SIG-M5 (cell line): ENCODE measurements at places on chromosomes 7 and 10.

- no peak for DNase-seq
These were observed 65.6 kb upstream of the TMEM72 start for GRCh38 chr10:44845361-44846175.

DNA sequence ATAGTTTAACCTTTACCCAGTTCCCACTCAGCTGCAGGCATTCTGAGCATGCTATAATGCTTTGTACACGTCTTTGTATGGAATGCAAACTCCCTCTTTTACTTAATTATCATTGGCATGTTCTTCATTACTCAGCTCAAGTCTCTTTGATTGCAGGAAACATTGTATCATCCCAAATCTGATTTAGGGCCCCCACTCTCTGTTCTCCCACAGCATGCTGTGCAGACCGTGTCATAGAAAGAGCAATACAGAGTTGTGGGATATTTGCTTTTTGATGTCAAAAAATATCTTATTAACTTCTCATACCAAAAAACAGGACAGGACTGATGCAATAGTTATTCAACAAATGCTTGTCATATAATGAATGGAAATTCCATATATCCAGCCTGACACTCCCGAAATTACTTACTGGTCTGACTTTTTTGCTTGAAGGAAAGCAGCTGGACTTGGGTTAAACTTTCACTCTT, 1081.5 kb upstream of the C7orf33 start:
- no peak for DNase-seq

DNA sequence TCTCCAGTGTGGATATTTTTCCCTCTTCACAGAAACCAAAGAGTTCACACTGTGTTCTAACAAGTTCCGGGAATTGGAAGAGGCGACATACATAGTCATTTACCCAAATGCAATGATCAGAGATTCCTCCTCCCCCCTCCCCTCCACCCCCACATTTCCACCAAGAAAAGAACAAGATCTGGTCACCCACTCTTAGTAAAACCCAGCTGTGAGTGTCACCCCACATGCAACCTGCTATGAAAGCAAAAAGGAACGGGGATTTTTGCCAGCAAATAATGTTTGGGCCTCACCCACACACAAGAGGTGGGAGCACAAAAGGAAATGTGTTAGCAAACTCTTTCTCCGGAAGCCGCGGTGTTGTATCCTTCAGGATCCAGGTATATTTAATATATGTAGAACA, 745.0 kb upstream of the AUTS2 start:
- no peak for DNase-seq

GRCh38 chr10:70558871-70559810, 43.4 kb downstream of the PRF1 start:
- no peak for DNase-seq

DNA sequence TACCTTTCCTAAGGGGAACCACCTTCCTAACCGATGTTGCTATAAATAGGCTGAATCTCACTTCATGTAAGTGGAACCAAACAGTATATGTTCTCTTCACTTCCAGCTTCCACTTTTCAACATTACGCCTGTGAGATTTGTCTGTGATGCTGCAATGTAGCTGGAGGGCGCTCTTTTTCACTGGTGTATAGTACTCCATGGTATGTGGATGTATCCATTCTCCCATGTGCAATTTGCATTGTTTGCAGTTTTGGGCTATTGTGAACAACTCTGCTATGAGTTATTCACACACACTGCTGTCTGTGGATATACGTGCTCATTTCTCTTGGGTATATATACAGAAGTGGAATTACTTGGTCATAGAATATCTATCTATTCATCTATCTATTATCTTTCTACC, 75.9 kb upstream of the GNA12 start:
- DNase-seq: no peak

DNA sequence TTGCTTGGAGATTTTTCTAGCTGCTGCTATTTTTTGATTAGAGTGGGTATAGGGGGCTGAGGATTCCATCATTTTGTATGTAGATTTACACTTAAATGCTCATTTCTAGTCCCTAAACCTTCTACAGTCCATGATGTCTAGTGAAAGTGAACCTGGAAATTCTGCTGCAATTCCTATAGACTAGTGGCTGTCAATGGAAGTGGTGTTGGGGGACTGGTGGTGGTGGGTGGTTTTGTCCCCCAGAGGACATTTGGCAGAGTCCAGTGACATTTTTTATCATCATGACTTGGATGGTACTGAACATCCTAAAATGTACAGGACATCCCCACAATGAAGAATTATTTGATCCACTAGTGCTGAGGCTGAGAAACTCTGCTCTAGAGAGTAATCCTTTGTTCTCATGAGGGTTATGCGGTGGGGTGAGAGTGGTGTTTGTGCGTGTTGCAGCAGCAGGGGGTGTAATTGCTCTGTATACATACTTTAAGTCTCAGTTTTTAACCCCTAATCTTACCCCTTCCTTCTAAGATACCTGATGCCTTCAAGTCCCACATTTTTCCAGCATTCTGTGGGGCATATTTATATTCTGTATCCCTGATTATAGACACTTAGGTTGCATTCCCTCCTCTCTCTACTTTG, 35.0 kb downstream of the KIF11 start:
- DNase-seq: no peak

DNA sequence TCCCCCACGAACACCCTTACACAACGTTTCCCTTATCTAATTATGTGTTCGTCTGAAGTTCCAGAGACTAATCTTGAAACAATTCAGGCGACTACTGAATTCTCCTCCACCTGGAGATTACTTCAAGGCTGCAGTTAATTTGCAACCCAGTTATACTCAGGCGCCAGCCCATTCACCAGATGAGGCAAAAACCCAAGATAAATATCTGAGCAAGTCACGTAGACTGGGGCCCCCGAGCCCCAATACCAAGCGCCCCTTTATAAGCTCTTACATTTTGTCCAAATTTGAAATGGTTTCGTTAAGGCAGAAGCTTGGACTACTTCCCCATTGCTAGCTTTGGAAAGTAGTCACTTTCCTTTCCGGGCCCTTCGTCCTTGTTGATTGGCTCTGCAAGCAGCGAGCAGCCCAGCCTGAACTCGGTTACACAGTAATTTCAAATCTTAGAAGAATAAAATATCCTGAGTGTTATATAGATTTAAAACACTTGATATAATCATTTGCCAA, 1.2 kb downstream of the TPK1 start:
- peak; percentile 11 for DNase-seq

DNA sequence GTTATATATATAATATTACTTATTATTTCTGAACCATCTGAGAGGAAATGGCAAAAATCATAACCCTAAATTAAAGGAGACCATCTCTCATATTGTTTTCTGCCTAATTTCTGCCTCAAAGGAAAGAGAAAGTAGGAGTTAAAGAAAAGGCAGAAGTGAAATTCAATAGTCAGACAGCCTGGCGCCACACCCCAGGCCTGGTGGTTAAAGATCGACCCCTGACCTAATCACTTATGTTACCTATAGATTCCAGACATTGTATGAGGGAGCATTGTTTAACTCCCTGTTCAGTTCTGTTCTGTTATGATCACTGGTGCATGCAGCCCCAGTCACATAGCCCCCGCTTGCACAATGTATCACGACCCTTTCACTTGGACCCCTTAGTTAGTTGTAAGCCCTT, 24.9 kb upstream of the CHST3 start:
- DNase-seq: no peak

GRCh38 chr7:81446212-81446611, 323.6 kb downstream of the HGF start:
- no peak for DNase-seq

- no peak for DNase-seq
These were observed 3.6 kb upstream of the MXI1 start for GRCh38 chr10:110203500-110204455.

GRCh38 chr7:150410131-150410530, 31.0 kb downstream of the ZNF775 start:
- no peak for DNase-seq

DNA sequence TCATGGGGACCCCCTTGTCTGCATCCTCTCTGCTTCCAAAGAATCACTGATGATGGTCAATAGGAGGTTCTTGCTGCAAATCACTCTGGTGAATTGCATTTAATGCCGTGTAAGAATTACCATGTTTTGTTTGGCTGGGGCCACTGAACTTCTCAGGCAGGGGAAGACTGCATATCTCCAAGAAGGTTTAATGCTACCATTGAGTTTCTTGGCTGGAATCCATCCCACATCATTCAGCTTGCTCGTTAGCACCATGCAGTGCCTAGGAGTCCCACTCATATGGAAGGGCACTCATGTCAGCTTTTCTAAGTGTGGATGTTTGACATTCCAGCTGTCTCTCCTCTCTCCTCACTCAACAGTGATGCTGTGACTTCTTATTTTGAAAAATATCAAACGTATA, 50.2 kb upstream of the BAMBI start:
- DNase-seq: no peak

DNA sequence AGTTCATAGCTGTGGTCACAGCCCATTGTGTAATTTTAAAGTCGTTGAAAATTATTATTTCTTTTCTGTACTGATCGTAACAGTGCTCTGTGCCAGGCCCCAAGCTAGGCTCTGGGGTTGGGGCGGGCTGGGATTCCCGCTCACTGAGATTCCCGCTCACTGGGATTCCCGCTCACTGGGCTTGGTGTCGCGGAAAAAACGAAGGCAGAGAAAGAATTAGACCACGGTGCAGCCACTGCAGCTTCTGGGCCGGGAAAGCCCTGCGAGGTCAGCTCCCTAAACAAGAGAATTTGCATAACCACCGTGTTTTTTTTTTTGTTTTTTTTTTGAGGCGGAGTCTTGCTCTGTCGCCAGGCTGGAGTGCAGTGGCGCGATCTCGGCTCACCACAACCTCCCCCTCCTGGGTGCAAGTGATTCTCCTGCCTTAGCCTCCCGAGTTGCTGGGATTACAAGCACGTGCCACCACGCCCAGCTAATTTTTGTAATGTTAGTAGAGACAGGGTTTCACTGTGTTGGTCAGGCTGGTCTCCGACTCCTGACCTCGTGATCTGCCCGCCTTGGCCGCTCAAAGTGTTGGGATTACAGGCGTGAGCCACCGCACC, 31.2 kb downstream of the FOXK1 start:
- DNase-seq: no peak

GRCh38 chr7:27329909-27330308, 87.3 kb downstream of the EVX1 start:
- DNase-seq: no peak

DNA sequence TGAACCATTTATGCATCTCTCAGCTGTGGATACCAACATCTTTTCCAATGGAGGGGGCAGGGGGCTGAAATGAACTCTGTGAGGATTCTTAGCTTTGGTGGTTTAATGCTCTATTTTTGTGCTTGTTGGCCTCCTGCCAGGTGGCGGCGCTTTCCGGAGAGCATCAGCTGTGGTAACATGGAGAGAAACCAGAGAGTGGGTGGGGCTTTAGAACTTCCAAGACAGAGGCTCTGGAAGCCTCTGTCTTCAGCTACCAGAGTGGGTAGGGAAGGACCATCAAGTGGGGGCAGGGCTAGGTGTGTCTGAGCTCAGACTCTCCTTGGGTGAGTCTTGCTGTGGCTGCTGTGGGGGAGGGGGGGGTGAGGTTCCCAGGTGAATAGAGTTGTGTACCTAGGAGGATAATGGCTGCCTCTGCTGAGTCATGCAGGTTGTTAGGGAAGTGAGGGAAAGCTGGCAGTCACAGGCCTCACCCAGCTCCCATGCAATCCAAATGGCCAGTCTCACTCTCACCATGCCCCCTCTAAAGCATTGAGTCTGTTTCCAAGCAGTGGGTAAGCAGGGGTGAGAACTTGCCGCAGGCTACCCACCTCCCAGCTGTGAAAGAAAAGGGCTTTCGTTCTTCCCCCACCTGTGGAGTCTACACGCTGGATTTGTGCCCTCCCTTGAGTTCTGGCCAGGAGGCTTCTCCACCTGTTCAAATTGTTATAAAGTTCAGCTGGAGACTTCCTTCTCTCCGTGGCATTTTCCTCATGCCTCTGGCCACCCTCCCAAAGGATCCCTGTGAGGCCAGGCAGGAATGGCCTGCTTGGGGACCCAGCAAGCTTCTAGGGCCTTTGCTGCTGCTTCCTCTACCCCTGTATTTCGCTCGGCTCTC, 527.0 kb downstream of the NEBL start:
- no peak for DNase-seq

- no peak for DNase-seq
These were observed 228.7 kb downstream of the FRMD4A start for GRCh38 chr10:14102056-14102455.

- no peak for DNase-seq
These were observed 42.8 kb downstream of the RBM20 start for GRCh38 chr10:110686949-110687348.

DNA sequence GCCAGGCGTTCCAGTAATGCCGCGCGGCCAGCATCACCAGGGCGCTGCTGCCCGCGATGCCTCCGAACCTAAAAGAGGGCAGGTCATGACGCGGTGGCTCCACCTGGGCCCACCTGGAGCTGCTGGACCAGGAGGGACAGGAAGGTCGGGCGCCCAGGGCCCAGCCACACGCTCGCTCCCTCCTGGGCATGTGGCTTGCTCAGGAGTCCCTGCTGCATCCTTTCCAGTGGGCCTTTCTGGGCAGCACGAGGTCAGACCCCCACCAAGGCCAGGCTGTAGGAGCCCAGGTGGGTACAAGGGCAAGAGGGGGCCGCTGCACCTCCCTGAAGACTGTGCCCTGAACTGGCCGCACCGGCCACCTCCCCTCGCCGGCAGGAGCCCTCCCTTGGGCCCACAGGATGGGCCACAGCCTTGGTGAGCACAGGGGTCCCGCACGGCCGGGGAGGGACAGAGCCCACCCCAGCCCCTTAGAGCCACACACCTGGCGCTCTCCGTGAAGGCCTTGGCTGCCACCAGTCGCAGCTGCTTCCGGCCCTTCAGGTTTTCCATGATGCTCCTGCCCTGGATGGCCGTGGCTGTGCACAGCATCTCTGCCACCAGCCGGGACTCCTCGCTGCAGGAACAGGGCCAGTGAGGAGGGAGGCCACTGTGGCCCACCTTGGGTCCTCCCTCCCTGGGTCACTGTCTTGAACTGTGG, 43.2 kb downstream of the CFAP46 start:
- DNase-seq: no peak

- DNase-seq: no peak
These were observed 109.5 kb downstream of the PARP12 start for GRCh38 chr7:139953229-139953628.

GRCh38 chr7:44258865-44259546, 58.2 kb downstream of the YKT6 start:
- DNase-seq: no peak

DNA sequence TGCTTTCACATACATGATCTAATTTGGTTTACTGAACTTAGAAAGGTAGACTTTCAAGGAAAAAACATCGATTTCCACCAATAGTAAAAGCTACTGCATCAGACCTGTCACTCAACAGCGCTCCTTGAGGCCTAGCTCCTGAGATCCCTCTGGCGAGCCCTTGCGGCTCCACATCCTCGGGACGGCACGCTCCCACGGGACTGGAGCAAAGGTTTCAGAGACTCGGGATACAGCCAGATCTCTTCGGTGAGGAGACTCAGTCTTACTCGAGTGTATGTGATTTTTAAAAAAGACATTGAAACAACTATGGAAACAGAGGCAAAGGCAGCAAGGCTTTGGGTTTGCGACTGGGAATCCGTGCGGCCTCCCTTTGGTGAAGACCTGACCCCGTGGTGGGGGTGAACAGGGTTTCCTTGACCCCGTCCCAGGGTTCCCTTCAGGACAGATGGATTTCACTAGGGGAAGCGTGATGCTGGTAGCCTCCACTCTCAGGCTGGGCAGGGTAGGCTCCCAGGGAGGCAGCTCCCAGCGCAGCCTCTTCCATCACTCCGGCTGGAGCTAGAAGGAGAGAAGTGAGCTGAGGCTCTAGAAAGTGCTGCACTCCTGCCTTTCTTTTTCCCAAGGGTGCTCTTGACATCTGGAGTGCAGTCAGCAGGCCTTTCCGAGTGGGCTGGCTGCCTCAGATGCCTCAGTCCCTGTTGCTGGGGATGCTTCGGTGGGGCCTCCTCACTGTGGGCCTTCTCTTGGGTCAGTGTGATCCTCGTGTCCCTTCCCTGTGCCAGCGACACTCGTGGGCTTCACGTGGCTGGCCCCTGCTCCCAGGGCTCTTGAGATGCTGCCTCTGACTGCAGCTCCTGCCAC, 5.8 kb upstream of the ATP6V0E2 start:
- no peak for DNase-seq
